Cardiac muscle cell (in vitro differentiated cells and primary cell): ENCODE measurements at places on chromosomes 1 and 21. TPM values are rescaled to one million over a fixed set of nuclear protein-coding genes. Genes with fewer than 3 reads are reported as not detected.

The PADI4 gene
- not detected in 2 replicates for polyA plus RNA-seq

The LAMB3 gene
- 0.21 TPM in 1 of 2 replicates, not detected in the other for polyA plus RNA-seq

The CTSE gene
- polyA plus RNA-seq, result not detected in 2 replicates

The AZIN2 gene
- polyA plus RNA-seq, result 13.4 and 18.6 TPM in 2 replicates

The CD48 gene
- 0.26 TPM in 1 of 2 replicates, not detected in the other for polyA plus RNA-seq

The NT5C1A gene
- polyA plus RNA-seq, result 0.16 TPM in 1 of 2 replicates, not detected in the other

The NR0B2 gene
- 2.1 and 2.4 TPM in 2 replicates for polyA plus RNA-seq

The TGFBR3 gene
- polyA plus RNA-seq, result 10.3 and 14.6 TPM in 2 replicates

The HAPLN2 gene
- 8.5 and 15.7 TPM in 2 replicates for polyA plus RNA-seq

The RHBDL2 gene
- polyA plus RNA-seq, result 0.21 TPM in 1 of 2 replicates, not detected in the other

The NFYC gene
- polyA plus RNA-seq, result 143 and 149 TPM in 2 replicates

The TCHH gene
- not detected in 2 replicates for polyA plus RNA-seq

The LPAR3 gene
- 5.1 and 6.1 TPM in 2 replicates for polyA plus RNA-seq

The MIER1 gene
- polyA plus RNA-seq, result 15.8 and 22.6 TPM in 2 replicates

The CAPZA1 gene
- 122 and 130 TPM in 2 replicates for polyA plus RNA-seq

The EEIG2 gene
- polyA plus RNA-seq, result 5.4 and 11.3 TPM in 2 replicates

The CYP4X1 gene
- polyA plus RNA-seq, result 0.69 and 1.3 TPM in 2 replicates

The MMEL1 gene
- polyA plus RNA-seq, result not detected in 2 replicates

The MAN1C1 gene
- polyA plus RNA-seq, result 88.8 and 130 TPM in 2 replicates

The CD84 gene
- polyA plus RNA-seq, result not detected in 2 replicates

The ITGB2 gene
- polyA plus RNA-seq, result 0.12 and 0.27 TPM in 2 replicates

The TMEM51 gene
- polyA plus RNA-seq, result 21.3 and 23.8 TPM in 2 replicates

The FBLIM1 gene
- 91.6 and 157 TPM in 2 replicates for polyA plus RNA-seq

The HEYL gene
- 1.0 TPM in 2 replicates for polyA plus RNA-seq

The OLFML2B gene
- 1.9 TPM in 1 of 2 replicates, not detected in the other for polyA plus RNA-seq

The YOD1 gene
- polyA plus RNA-seq, result 3.8 and 4.3 TPM in 2 replicates

The RAB42 gene
- 7.3 and 11.9 TPM in 2 replicates for polyA plus RNA-seq

The OR6F1 gene
- polyA plus RNA-seq, result not detected in 2 replicates

The SLC30A2 gene
- polyA plus RNA-seq, result 0.16 and 1.8 TPM in 2 replicates
